ENCODE measurements at places on chromosomes 2 and 18.

DNA sequence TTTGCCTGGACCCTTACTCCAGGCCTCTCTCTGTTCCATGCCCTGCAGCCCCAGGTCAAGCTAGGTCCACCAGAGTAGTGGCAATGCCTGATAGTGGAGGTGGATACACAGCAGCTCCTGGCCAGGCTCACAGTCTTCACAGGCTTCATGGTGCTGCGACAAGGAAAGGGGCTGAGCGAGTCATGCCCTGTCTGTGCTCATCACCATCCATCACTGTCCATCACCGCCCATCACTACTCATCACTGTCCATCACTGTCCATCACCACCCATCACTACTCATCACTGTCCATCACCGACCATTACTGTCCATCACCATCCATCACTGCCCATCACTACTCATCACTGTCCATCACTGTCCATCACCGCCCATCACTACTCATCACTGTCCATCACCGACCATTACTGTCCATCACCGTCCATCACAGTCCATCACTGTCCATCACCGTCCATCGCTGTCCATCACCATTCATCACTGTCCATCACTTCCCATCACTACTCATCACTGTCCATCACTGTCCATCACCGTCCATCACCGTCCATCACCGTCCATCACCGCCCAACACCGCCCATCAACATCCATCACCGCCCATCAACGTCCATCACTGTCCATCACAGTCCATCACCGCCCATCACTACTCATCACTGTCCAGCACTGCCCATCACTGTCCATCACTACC is 57.1 kb upstream of the OTOS start:
- DNase-seq, result no peak

DNA sequence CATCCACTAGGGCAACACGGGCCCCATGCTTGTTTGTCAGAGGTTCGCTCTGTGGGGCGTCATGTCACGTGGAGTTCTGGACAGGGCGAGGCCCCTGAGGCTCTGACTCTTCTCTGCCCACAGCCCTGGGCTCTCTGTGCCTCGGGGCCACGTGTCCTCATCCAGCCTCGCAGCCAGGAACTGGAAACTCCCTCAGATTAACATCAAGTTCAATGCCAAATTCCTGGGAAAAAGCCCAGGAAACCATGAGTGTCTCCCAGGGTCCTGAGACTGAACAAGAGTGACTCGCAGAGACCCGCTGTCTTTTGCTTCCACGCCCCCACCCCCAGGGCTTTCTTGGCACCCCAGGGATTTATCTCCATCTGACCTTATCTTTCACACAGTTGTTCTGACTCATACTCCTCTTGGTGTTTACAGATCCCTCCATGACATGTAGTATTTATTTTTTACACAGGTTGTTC is 174.0 kb upstream of the PIEZO2 start:
- peak; percentile 91 for DNase-seq

DNA sequence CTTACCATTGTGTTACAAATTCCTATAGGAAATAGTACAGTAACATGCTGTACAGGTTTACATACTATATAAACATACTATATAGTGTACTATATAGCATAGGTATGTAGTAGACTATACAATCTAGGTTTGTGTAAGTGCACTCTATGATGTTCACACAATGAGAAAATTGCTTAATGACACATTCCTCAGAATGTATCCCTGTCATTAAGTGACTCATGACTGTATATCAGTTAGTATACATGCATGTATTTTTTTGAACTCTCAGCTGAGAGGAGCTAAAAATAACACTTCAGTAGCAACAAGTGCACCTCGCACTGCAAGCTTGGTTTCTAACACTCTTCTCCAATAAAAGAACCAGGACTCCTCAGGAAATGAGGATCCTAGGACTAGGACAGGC is 19.5 kb upstream of the ASXL3 start:
- DNase-seq, result no peak

GRCh38 chr2:19580830-19581229 is 222.4 kb upstream of the OSR1 start:
- DNase-seq, result peak; percentile 27

GRCh38 chr2:79432731-79433146 is 80.1 kb upstream of the CTNNA2 start:
- DNase-seq, result no peak

DNA sequence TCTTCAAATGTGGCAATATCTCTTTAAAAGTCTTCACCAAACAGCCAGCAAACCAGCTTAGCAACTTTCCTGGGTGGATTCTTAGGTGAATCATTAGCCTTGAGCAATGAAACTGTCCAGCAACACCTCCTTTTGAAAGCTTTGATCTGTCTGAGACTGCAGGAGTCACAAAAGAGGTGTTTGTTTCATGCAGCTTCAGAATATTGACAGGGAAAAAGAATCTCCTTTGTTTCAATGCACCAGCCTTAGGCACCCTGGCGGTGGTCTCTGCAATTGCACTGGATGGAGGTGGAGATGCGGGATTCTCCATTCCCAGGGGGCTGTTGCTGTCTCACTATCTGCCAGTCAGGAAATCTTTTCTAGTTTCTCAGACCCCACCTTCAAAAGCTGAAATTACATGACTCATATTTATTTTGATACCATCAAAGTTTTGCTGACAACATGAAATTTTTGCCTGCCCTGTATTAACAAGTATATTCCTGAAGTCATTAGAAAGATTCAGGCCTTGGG is 76.0 kb upstream of the DSG1 start:
- DNase-seq, result no peak

DNA sequence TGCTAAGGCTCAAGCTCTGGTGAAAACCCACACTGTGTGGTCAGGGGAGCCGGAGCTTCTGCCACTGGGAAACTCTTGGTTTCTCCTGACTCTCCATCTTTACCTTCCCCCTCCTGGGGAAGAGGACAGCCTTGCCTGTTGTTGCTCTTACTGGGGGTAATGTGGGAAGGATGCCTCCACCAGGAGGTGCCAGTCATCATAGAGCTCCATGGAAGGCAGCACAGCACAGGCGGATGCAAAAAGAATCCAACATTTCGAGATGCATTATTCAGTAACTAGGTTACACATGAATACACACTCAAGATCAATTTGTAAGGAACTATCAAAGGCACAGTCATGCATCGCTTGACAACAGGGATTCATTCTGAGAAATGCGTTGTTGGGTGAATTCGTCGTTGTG is 322.6 kb downstream of the AFF3 start:
- DNase-seq, result no peak

Measured in fibroblast of skin of back (primary cell).